Activated naive CD4-positive, alpha-beta T cell treated with Interleukin-2 at 50 U/mL for 16 hours (primary cell): ENCODE measurements at places on chromosomes 2 and 18.

DNA sequence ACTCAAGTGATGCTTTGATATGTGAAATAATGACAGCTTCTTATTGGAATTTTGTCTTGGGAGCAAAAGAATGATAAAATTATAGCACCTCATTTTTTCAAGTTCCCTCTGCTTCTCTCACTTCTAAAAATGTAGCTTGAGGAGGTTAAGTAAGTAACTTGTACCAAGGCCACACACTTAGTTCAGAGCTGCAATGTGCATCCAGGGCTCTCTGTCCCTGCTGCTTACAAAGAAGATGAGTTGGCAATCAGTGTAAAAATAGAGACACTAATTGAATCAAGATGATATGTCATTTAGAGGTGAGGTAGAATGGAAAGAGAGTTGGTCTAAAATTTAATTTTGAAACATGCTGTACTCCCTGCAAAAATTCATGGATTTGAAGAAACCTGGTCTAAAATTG lies 312.0 kb upstream of the TNP1 start:
- DNase-seq = no peak

- no peak for DNase-seq
Observed at GRCh38 chr18:59802031-59802430, 97.8 kb upstream of the PMAIP1 start.

DNA sequence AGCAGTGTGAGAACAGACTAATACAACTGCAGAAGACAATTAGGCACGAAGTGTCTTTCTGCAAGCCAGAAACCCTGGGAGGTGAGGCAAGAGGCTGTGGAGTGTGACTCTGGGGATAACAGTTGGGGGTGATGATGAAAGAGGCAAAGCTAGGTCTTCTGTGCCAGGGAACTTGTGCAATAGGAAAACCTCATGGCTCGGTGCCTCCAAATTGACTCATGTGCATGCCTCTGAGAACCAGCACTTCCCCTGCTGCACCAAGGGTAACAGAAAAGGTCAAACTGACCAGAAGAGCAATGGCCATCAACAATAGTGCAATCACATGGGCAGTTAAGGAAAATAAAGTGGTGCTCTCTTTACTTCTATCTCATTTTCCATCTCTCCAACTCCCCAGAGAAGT lies 136.4 kb downstream of the SCG2 start:
- DNase-seq = no peak

GRCh38 chr18:44153981-44154380 lies 526.7 kb upstream of the SETBP1 start:
- no peak for DNase-seq

- no peak for DNase-seq
Observed at GRCh38 chr18:75467281-75467795, 39.8 kb upstream of the SMIM21 start.

GRCh38 chr2:234136461-234136860 lies 86.0 kb downstream of the SPP2 start:
- DNase-seq = no peak

- no peak for DNase-seq
Observed at GRCh38 chr2:143907801-143908200, 612.1 kb downstream of the ZEB2 start.

DNA sequence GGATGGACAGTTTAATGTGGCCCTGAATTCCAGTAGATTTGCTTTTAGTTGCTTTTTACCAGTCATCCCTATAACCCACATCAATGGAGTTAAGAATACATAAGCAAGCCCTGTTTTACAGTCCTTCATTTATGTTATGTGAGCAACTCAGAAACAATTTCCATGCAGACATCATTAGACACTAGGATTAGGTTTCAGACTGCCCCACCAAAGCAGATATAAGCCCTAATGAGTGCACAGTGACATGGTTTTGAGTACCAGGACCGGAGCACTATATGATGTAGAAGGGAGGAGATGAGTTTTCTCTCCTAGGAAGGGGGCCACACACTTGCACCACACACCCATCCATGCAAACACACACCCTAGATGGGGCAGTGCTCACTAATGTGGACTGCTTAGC lies 15.5 kb downstream of the KCNS3 start:
- no peak for DNase-seq

GRCh38 chr2:172101821-172102390 lies 794 bp downstream of the DLX2 start:
- peak; percentile 16 for DNase-seq

DNA sequence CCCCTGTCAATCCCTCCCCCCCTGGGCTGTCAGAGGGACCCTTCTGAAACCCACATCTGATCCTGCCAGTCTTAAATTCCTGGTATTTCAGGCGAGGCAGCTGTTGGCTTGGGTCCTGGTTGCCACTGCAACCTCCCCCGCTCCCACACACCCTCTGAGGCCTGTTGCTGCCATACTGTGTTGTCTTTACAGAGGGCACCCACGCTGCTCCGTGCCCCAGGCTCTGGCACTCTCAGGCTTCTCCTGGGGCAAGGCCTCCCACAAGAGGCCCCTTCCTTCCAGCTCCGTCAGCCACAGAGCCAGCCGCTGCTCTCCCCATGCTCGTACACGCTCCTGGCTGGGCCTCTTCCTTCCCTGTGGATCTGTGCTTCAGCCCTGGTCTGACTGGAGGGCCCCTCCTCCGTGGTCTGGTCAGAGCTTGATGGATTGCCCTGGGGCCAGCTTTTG lies 8.6 kb downstream of the CABLES1 start:
- DNase-seq = no peak

DNA sequence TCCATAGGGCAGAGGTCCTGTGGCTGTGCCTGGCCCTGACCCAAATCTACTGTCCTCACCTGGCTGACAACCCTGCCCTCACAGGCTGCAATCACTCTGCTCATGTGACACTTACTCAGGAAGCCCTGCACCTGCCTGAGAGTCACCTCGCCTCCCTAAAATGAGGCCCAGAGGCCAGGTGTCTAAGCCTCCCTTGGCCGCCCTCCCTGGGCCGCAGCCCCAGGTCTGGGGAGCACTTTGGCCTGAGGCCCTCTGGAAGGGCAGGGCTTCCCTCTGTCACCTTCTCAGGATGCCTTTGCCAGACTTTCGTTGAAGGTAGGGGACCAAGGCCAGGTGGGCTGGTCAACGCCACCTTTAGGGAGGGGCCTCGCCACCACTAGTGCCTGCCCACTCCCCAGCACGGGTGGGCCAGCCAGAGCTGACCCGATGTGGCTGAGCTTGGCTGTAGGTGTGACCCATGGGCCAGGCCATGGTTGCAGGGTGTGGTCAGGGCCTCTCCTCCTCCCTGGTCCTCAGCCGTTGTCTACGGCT lies 6.1 kb upstream of the GPC1 start:
- DNase-seq = peak; percentile 0

DNA sequence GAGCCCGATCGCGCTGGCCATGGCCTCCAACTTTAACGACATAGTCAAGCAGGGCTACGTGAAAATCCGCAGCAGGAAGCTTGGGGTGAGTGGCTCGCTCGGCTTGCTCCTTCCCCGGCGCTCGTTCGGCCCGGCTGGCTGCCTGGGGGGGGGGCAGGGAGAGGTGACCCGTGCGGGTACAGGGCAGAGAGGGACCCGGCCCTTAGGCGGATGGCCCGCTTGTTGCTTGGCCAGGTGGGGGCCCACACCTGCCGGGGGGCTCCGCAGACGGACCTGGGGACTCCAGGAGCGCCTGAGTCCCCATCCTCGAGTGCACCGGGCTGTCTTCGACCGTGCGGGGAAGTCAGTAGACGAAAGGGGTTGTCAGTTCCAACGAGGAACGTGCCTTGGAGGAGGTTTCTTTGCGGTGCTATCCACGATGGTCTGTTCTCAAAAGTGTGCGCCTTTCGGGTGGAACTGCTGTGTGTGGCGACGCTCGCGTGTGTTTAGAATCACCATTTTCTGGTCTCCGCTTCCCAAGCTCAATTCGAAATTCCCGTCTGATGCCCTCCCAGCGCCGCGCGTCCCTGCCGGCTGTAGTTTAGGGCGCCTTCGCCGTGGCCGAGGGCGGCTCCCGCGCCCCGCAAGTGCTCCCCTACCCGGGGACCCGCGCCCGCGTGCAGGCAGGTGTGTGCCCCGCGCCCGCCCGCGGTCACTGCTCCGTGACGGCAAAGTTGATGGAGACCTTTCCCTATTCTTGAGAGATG lies 711 bp downstream of the DOK6 start:
- no peak for DNase-seq

DNA sequence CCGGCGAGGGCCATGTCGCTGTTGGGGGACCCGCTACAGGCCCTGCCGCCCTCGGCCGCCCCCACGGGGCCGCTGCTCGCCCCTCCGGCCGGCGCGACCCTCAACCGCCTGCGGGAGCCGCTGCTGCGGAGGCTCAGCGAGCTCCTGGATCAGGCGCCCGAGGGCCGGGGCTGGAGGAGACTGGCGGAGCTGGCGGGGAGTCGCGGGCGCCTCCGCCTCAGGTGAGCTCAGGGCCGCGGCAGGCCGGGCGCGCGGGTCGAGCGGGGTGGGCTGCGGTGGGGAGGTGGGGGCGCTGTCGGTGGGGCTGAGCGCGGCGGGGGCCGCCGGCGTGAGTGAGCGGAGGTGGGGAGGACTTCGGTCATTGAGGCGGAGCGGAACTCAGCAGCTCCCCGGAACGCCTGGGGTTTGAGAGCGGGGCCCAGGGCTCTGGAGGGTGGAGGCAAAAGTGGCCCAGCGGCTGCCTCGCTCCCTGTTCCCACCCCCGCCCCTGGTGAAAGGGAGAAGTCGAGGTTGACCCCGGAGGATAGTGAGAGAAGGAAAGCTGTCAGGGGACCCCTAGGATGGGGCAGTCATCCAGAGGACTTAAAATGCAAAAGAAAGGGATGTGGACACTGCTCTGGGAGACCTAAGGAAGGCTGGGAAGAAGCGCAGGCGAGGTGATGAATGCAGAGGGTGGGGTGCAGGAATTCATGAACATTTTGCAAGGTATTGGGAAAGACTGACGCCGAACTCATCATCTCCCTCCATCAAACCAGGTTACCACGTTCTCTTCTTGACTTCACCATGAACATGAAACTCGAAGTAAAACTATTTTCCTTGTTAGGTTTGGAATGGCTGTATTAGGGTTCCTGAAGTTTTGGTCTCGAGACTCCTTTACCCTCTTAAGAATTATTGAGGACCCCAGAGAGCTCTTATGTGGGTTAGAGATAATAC lies 633 bp downstream of the MALT1 start:
- DNase-seq = peak; percentile 55

DNA sequence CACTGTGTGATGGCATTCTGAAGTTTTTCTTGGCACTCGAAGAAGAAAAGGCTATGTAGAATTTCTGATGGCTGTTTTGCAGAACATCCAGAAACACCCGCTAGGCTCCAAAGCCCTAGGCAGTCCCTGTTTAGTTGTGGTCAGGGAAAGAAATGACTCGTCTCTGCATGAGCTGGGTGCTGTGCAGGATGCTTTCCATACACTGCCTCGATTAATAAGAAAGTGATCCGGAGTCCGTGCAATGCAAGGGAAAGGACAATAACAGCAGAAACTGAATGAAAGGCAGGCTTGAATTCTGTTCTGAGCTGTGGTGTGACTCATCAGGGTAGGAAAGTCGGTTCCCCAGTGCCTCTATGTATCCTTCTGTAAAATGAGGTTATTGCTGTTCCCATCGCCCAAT lies 18.7 kb downstream of the MAPRE3 start:
- no peak for DNase-seq
